ENCODE measurements at places on chromosomes 4 and X.

- DNase-seq = no peak
Measured at GRCh38 chr4:3043282-3044020, 30.9 kb downstream of the HTT-AS start.

DNA sequence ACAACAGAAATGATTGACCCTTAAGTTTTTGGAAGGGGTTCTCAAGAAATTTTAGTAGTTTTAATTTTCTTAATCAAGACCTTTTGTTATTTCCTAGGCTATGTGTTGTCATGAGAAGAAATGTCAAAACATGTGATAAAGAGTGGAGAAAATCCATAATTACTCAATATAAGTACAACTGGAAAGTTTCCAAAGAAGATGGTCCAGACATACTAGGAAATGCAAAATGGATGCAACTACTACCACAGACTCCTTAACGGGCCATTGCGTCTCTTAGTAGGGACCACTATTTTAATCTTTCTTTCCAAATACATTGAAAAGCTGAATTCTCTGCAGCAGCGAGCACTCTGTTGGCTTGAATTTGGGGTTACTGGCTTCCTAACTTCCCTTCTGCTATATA lies 148.8 kb downstream of the NWD2 start:
- no peak for DNase-seq

- DNase-seq = no peak
Measured at GRCh38 chr4:184568770-184569169, 80.5 kb downstream of the CASP3 start.

DNA sequence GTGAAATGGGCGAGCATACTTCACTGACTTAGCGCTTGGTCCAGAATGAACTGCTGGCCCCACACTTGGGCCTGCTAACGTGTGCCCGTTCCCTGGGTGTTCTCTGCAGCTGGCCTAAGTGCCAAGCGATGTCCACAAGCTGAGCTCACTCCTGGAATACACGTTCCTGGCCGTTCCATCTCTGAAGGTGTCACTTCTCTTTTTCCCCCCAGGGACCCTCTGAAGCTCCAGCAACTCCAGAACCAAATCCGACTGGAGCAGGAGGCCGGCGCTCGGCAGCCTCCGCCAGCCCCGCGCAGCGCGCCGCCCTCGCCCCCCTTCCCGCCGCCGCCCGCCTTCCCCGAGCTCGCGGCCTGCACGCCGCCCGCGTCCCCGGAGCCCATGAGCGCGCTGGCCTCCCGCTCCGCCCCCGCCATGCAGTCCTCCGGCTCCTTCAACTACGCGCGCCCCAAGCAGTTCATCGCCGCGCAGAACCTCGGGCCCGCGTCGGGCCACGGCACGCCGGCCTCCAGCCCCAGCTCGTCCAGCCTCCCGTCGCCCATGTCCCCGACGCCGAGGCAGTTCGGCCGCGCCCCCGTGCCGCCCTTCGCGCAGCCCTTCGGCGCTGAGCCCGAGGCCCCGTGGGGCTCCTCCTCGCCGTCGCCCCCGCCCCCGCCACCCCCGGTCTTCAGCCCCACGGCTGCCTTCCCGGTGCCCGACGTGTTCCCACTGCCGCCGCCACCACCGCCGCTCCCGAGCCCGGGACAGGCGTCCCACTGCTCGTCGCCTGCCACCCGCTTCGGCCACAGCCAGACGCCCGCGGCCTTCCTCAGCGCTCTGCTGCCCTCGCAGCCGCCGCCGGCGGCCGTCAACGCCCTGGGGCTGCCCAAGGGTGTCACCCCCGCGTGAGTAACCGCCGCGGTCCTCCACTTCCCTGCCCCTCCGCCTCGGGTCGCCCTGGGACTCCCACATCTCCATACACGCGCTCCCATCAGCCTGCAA lies 132.3 kb downstream of the CBR4 start:
- peak; percentile 38 for DNase-seq

DNA sequence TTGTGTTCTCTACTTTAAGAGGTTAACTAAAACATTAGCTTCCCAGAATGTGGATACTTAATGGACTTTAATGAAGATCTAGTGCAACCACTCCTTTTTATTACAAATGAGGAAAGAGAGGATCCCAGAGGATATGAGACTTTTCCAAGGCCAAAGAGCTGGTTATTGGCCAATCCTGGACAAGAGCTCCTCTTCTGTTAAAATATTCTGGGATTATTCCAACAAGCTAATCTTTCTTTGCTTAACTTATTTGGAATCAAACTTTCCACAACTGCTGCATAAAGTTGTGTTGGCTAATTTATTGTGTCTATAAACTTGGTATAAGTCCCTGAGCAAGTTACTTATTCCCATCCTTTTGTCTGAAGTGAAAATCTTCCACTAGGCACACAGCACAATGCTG lies 174.2 kb upstream of the HCCS start:
- DNase-seq = no peak

- DNase-seq = peak; percentile 85
Measured at GRCh38 chr4:81405900-81406401, 65.8 kb downstream of the RASGEF1B start.

- DNase-seq = no peak
Measured at GRCh38 chrX:155662282-155662681, 49.5 kb upstream of the TMLHE start.

- DNase-seq = no peak
Measured at GRCh38 chrX:78571849-78572248, 87.3 kb downstream of the RTL3 start.

DNA sequence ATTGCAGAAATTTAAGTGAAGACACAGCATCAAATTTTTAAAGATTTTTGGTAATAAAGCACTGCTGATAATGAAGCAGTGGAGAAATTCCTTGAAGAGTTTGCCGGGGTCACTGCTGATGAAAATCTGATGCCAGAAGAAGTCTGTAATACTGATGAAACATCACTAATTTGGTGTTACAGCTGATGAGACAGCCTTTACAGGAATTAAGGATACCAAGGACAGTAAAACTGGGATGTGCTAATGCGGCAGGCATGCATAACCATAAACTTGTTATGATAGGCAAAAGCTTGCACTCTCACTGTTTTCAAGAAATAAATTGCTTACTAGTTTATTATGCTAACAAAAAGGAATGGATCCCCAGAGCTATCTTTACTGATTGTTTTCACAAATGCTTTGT lies 52.9 kb upstream of the VEGFC start:
- DNase-seq = no peak

DNA sequence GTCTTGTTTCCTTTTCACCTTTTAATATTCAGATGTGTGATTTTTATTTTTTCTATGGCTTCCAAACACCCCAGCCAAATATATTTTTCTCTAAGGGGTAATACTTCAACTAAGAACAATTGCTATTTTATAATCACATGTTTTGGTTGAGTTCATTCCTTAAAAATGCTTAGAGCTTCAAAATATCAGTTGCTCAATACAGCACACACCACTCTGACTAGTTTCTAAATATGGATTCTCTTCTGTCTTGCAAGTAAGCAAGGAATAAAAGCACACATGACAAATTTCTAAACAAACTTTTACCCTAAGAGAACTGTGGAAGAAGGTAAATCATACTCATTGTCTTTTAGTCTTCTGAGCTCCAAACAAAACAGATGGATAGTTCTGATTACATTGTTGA lies 27.2 kb downstream of the ANTXR2 start:
- no peak for DNase-seq

- DNase-seq = peak; percentile 32
Measured at GRCh38 chr4:55013431-55013955, 111.9 kb downstream of the KDR start.

GRCh38 chrX:131572372-131573014 lies 28.6 kb downstream of the OR13H1 start:
- peak; percentile 30 for DNase-seq

DNA sequence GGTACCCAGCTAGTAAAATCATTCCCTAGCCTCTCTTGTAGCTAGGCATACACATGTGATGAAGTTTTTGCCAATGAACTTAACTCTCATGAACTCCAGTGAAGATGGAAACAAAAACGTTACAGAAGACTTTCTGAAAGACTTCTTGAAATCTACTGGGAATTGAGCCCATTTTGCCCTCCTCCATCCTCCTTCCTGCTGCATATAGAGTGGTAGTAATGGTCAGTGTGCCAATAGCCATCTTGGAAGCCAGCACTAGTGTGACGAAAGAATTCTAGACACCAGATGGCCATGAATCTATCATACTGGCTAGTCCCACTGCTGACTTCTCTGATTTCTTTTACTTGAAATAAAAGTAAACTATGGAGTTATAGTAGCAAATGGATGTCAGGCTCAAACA lies 30.9 kb upstream of the PPA2 start:
- DNase-seq = no peak

DNA sequence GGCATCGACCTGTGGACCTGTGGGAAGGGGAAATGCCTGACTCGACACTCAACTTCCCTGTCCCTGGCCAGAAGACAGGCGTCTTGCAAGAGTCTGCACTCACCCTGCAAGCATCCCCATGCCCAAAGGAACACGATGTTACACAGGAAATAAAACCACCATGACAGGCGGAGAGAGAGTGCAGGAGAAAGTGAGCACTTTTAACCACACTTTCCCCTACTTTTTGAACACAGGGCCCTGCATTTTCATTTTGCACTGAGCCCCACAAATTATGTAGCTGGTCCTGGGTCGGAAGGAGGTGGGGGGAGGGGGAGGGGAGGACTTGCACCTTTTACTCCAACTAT lies 13.8 kb upstream of the MAN2B2 start:
- DNase-seq = no peak

- no peak for DNase-seq
Measured at GRCh38 chr4:83599183-83599582, 63.3 kb downstream of the GPAT3 start.

- DNase-seq = peak; percentile 84
Measured at GRCh38 chr4:107951551-107951950, 20.2 kb downstream of the CYP2U1 start.

DNA sequence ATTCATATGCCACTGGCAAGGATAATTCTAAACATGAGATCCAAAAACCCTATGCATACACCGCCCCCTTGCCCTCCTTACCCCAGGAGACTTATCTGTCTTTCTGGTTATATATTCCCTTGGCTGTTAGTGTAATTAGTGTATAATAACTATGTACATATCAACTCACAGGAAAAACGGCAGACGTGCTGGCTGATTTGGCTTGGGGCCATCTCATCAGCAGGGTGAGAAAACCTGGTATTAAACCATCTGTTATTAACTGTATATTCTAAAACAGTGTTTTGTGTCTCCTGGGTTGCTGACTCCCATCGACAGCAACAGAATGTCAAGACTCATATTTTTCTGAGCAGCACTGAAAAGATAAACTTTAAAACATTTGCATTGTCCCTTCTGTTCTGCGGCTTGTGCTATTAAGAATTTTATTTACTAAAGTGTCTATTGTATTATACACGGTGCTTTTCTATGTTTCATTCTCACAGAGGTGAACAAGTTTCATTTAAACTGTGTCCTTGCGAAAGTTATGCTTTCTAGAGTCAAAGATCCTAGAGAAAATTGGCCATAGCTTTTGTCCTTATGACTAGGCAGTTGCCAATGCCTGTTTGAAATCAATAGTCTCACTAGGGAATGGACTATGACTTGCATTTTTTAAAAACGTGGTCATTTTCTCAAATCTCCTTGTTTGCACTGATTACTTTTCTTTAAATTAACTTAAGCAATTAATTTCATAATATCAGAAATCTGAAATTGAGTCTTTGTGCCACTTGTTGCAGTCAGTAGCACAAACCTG lies 211.5 kb upstream of the MID1 start:
- no peak for DNase-seq

- DNase-seq = no peak
Measured at GRCh38 chr4:110624398-110624780, 1.5 kb upstream of the PITX2 start.

DNA sequence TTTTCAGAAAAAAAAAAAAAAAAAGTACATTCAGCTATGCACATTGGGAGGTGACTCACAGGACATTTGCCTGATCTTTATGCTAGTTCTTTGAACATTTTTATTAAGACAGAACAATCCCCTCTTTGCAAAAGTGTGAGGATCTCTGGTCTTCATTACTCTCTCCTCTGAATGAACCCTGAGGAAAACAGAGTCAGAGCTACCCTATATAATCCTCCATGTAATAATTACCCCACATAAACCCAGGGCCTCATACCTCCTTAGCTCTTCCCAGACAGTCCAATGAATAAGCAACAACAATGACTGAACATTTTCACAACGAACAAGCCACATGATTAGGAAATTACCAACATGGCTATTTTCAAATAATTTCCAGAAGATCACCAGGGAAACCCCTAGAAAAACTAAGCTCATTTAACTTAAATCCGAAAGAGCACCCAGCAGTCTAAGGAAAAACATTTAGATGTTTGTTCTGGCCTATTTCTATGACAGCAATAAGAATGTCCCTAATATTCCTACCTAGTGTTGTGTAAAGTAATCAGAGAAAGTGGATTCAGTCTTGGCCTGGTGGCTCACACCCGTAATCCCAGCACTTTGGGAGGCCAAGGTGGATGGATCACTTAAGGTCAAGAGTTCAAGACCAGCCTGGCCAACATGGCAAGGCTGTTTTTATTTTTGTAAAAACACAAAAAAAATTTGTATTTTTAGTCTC lies 37.8 kb downstream of the TBC1D9 start:
- peak; percentile 49 for DNase-seq

DNA sequence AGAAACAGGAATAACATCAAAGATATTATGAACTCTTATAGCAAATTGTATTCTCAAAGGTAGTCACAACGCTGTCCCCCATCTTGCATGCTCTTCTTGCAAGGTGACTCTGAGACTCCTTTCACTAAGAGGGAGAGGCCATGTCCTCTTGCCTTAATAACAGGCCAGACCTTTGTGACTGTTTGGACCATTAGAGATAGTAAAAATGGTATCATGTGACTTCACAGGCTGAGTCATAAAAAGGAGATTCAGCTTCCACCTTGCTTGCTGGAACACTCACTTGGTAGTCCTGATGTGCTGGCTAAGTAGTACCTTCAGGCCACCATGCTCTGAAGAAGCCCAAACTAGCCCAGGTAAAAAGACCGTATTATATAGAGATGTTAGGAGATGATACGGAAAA lies 143.8 kb downstream of the FBXW7 start:
- DNase-seq = no peak

- no peak for DNase-seq
Measured at GRCh38 chr4:146382194-146382593, 139.5 kb downstream of the SLC10A7 start.

DNA sequence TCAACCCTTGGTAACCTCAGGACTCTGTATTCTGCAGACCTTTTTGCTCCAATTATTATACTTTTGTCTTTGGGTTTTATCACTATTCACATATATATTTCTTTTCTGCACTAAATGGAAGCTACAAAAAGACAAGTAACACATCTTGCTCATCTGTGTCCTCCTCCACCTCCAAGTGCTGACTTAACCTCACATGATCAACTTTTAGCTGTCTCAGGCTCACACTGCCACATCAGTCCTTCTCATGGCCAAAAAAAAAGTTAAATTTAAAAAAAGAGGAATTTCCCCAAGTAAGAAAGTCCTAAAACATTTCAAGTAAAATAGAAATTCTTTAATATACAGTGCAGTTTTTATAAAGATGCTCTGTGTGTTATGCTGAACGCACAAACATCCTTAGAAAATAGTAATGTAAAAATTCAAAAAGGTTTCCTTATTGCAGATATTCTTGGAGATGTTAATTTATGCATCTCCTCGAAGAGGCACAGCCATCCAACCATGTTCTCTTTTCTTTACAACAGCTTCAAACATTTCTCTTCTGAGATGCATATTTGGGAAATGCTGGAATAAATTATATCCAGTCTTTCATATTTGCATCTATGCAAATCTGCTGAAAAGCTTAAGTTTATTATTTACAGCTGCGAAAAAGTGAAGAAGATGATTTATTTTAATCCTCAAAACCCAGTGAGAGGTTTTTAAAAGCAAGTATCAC lies 37.6 kb downstream of the ARAP2 start:
- no peak for DNase-seq

GRCh38 chr4:45527160-45527559 lies 596.7 kb downstream of the GABRG1 start:
- no peak for DNase-seq
